ENCODE measurements at places on chromosomes 2 and 18.

- no peak for DNase-seq
Observed at GRCh38 chr2:23508066-23508390, 123.0 kb downstream of the KLHL29 start.

- no peak for DNase-seq
Observed at GRCh38 chr2:37652199-37652640, 19.2 kb downstream of the CDC42EP3 start.

DNA sequence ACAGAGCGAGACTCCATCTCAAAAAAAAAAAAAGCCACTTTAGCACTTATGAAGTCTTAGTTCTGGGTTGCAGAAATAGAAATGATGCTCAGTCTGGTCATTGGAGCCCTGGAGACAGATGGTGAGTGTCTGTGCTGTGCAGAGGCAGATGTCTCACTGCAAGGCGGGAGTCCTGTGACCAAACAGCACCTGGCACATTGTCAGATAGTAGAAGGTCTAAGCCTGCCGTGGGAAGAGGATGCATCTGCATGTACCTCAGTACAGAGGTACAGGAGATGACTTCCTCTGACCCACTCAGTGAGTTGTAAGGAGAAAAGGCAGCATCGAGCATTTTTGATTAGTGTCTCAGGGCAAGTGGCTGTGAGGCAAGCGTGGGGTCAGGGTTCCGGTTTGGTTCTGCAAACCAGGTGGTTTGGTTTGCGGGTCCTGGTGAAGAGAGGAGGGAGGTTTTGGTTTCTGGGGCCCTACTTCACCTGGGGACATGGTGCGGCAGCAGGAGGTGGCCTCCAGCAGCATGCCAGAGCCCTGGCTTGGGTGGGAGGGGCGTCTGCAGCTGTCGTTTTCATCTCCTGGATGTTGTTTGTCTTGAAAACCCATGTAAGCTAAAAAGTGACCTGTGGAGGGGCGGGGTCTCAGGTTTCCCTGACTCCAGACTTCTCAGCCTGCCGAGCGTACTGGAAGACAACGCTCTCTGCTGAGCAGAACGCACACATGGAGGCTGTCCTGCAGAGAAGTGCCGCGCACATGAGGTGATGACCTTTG, 3.8 kb downstream of the RBFA start:
- peak; percentile 27 for DNase-seq

- DNase-seq: peak; percentile 58
Observed at GRCh38 chr2:3449086-3449485, 69.6 kb downstream of the TRAPPC12 start.

DNA sequence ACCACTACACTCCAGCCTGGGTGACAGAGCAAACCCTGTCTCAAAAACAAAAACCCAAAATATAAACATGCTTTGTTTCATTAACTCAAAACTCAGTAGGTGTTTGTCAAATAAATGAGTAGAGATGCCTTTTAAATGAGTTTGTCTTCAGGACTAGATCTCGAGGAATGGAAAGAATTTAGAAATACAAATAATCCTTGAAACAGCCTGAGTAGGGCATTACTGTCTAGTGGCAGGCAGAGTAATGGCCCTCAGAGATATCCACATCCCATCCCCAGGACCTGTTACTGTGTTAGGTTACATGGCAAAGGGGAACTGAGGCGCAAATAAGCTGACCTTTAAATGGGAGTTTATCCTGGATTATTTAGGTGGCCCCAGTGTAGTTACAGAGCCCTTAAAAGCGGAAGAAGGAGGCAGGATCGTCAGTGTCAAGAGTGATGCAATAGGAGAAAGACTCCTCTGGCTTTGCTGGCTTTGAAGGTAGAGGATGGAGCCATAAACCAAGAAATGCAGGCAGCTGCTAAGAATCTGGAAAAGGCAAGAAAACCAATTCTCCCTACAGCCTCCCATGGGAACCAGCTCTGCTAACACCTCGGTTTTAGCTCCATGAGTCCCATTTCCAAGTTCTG, 63.0 kb downstream of the CABLES1 start:
- no peak for DNase-seq
